Natural killer cell (primary cell): ENCODE measurements at places on chromosomes 12 and 14. TPM values are rescaled to one million over a fixed set of nuclear protein-coding genes. Genes with fewer than 3 reads are reported as not detected.
A peak's percentile ranks its signal among the peaks of the same experiment; 100 is the strongest.

- DNase-seq = no peak
Measured at GRCh38 chr14:61712137-61712536, 16.8 kb downstream of the HIF1A start.

GRCh38 chr14:58871573-58871972 is 233.8 kb downstream of the DACT1 start:
- no peak for DNase-seq

DNA sequence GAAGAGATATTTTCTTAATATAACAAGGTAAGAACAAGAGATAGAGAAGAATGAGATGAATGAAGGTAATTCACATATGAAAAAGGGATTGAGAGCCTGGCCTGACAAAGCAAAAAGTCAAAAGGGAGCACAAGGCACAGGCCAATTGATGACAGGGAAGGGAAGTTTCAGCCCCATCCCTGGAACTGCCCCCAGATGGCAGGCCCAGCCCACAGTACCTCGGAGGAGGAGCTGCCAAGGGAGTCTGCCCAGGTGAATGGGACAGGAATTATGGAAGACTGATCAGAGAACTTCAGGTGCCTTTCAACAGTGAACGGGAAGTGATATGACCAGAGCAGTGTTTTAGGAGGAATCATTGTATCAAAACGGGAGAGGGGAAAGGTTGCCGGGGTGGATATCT is 15.7 kb downstream of the SNRPF start:
- DNase-seq = no peak

- DNase-seq = no peak
Measured at GRCh38 chr12:120965534-120966091, 12.7 kb upstream of the HNF1A start.

DNA sequence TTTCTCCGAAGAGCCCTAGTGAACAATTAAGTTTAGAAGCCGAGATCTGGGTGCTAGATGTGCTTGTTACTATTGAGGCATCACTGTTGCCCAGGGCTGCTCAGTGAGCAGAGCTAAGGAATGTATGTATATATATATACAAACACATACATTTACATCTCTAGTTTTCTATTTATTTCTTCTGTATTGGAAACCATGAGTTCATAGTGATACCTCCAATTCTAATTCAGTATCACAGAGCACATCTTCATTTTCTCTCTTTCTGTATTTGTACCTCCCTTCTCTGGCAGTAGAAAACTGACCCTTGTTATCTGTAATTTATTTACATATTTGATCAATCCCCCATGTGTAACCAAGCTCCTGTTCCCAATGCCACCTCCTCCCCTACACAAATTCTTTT is 40.7 kb upstream of the FUT8 start:
- DNase-seq = no peak

GRCh38 chr12:69392179-69392928 is 32.8 kb downstream of the YEATS4 start:
- no peak for DNase-seq

DNA sequence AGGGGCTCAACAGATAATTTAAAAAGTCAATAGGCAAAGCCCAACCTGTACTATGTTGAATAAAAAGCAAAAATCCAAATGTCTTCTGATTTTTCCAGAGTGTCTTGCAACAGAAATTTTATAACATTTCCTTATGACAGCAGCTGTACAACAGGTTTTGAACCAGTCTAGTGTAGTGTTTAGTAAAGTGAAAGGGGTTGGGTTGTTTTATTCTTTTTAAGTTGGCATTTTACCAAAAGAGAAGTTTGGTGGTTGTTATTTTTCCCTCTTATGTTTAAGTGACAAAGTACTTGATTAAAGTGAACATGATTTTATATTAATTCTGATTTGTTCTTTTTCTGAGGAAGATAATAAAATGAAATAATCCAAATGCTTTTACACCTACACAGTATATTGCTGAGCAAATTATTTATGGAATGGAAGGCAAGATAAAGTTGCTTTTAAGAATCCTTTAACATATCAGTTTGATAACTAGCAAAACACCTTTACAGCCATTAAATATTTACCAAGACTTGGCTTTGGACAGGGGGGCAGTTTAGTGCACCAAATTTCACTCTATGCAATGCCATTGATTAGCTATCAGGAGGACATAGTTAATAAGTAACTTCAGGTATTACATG is 128.9 kb downstream of the FOXA1 start:
- no peak for DNase-seq

DNA sequence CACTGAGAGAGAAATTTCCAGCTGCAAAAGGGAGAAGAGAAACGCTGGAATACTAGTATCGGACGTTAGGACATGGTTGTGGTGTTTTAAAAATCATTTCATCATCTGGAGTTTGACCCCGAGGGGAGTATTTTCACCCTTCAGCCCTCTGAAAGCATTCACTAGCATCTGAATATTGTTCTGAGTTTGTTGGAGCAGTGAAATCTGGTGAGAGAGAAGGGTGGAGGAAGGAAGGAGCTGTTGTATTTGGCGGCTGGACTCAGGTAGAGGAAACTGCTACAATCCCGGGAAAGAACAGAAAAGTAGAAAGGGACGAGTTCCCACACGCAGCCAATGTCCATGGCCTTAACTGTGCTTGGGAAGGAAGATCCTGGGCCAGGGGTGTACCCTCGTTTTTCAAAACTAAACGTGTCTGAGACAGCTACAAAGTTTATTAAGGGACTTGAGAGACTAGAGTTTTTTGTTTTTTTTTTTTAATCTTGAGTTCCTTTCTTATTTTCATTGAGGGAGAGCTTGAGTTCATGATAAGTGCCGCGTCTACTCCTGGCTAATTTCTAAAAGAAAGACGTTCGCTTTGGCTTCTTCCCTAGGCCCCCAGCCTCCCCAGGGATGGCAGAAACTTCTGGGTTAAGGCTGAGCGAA is 896 bp upstream of the CDKN1B start:
- DNase-seq = peak; percentile 57

GRCh38 chr12:46368684-46369083 is 3.9 kb downstream of the SLC38A2 start:
- no peak for DNase-seq

DNA sequence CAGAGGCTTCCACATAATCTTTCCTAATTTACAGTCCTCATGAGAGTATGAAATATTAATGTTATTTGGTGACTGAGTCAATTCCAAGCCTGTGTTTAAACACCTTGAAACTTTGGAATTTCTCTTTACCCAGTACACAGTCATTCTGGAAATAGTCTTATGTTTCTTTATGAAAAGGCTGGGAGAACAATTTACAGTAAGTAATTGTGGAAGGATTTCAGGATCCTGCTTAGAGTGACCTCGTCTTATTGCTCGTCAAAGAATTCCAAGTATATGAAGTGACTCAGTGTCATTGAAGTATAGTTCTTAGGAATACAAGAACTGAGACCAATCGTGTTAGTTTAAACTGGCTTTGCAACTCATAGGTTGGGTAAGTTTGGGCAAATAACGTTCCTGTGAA is 634.2 kb downstream of the SLC16A7 start:
- DNase-seq = no peak

DNA sequence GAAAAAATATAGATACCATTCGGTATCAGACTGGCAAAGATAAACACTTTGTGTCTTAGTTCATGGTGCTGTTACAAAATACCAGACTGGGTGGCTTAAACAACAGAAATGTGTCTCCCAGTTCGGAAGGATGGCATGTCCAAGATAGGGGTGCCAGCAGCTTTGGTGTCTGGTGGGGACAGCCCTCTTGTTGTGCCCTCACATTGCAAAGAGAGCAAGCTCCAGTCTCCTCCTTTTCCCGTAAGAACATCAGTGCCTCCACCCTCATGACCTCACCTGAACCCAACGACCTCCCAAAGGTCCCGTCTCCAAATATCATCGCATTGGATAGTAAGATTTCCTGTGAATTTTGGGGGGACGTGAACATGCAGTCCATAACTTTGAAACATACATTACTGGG is 12.4 kb downstream of the ZBTB42 start:
- DNase-seq = no peak

GRCh38 chr14:87067591-87067990 is 925.4 kb downstream of the GALC start:
- no peak for DNase-seq

DNA sequence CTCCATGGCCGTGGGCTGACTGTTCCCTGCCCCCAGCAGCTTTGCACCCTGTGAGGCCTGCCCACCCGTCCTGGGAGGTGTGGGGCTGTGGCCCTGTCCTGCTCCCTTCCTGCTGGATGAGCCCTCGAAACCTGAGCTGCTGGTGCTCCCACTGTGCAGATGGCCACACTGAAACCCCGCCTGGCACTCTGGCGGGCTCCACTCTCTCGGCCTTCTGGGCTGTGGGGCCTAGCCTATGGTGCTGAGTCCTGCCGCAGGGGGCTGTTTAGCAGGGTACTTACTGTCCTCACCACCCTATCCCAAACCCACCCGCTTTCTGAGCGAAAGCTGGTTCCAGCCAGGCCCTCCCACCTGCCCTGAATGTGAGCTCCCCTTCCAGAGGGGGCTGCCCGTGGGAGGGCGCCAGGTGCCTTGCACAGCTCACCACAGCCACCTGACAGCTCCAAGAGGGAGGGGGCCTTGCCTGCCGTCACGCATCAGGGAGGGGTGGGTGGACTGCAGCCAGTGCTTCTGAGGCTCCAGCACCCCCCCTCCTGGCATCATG is 7.3 kb downstream of the SLC25A47 start:
- no peak for DNase-seq

- no peak for DNase-seq
Measured at GRCh38 chr12:106431839-106432411, 74.4 kb downstream of the POLR3B start.

DNA sequence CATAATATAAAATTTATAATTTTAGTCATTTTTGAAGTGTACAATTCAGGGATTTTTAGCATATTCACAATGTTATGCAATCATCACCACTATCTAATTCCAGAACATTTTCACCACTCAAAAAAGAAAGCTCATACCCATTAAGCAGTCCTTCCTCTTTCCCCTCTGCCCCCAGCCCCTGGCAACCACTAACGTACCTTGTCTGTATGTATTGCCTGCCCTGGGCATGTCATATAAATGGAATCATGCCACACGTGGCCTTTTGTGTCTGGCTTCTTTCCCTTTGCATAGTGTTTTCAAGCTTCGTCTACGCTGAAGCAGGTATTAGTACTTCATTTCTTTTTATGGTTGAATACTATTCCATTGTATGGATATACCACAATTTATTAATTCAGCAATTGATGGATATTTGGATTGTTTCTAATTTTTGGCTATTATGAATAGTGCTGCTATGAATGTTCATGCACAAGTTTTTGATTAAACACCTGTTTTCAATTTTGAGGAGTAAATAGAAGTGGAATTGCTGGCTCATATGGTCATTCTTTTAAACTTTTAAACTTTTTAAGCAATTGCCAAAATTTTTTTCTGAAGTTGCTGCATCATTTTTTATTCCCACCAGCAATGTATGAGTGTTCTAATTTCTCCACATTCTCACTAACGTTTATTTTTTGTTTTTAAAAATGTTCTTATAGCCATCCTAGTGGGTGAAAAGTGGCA is 1.6 kb upstream of the SSTR1 start:
- no peak for DNase-seq

- no peak for DNase-seq
Measured at GRCh38 chr14:68741477-68741791, 51.4 kb downstream of the ZFP36L1 start.

- DNase-seq = no peak
Measured at GRCh38 chr12:93925585-93926205, 222.7 kb upstream of the PLXNC1 start.

- DNase-seq = no peak
Measured at GRCh38 chr12:47039079-47039478, 40.3 kb upstream of the PCED1B start.

GRCh38 chr14:64656986-64657385 is 47.2 kb upstream of the PLEKHG3 start:
- DNase-seq = no peak

- DNase-seq = no peak
Measured at GRCh38 chr14:54123841-54124240, 167.2 kb upstream of the BMP4 start.

DNA sequence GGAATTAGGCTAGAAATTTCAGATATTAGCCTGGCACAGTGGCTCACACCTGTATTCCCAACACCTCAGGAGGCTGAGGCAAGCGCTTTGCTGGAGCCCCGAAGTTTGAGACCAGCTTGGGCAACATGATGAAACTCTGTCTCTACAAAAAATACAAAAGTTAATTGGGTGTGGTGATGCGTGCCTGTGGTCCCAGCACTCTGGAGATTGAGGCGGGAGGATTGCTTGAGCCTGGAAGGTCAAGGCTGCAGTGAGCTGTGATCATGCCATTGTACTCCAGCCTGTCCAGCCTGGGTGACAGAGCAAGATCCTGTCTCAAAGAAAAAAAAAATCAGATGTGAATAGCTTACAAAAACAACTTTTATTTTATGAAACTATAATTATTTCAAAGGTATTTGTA is 15.1 kb downstream of the FRMD6 start:
- no peak for DNase-seq

DNA sequence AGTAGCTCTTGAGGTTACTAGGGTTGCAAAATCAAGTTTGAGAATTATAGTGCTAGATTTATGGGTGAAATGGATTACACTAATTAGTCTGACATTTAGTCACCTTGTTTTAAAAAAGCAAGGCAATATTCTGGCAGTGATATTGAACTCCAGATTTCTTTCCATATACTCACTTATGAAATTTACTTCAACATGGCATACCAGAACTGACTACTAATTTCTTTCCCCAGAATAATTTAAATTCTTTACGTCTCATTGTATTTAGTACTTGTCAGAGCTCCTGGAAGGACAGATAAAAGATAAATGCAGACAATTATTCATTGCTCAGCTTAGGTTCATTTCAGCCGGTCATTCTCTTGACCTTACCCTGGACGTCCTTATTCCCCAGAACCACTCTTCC is 24.3 kb downstream of the EMP1 start:
- no peak for DNase-seq

GRCh38 chr12:113285679-113286610 is 49.0 kb downstream of the SLC8B1 start:
- no peak for DNase-seq

GRCh38 chr14:36362648-36363047 is 42.2 kb upstream of the MBIP start:
- DNase-seq = no peak

DNA sequence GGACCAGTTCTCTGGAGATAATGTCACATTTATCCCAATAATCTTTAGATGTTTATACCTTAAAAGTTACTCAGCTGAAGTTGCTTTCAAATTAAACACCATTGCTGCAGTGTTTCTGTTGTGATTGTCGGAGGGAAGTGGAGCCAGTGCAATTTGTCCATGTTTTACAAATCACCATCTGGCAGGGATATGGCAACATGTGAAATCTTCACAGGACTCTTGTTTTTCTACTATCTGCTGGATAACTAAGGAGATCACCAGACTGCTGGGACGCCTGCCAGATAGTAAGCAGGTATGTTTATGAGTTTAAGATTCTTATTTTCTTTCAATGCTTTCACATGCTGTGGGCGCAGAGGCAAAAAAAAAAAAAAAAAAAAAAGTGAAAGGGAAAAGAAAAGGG is 100.3 kb upstream of the SOX5 start:
- no peak for DNase-seq

GRCh38 chr14:33848706-33849454 is 102.0 kb downstream of the EGLN3 start:
- DNase-seq = peak; percentile 24

GRCh38 chr14:20262642-20263128 is 23.6 kb downstream of the OR11H4 start:
- no peak for DNase-seq

The KRT72 gene
- total RNA-seq = 21.9 TPM

The ABCC9 gene
- total RNA-seq = not detected

The RSRC2 gene
- total RNA-seq = 252 TPM

The DACT1 gene
- total RNA-seq = 0.45 TPM

The PKP2 gene
- total RNA-seq = 1.8 TPM

The RARG gene
- 30.6 TPM for total RNA-seq

The PPP1R36 gene
- total RNA-seq = 1.0 TPM

The YY1 gene
- total RNA-seq = 90.4 TPM

The AJUBA gene
- total RNA-seq = 0.45 TPM
